ENCODE measurements at places on chromosomes 6 and 20.
A peak's percentile ranks its signal among the peaks of the same experiment; 100 is the strongest.

- no peak for DNase-seq
Measured at GRCh38 chr20:542777-543368, 717 bp downstream of the CSNK2A1 start.

GRCh38 chr20:43320536-43320935, 130.8 kb upstream of the PTPRT start:
- no peak for DNase-seq

- DNase-seq: peak; percentile 37
Measured at GRCh38 chr6:11296449-11297375, 64.2 kb upstream of the NEDD9 start.

DNA sequence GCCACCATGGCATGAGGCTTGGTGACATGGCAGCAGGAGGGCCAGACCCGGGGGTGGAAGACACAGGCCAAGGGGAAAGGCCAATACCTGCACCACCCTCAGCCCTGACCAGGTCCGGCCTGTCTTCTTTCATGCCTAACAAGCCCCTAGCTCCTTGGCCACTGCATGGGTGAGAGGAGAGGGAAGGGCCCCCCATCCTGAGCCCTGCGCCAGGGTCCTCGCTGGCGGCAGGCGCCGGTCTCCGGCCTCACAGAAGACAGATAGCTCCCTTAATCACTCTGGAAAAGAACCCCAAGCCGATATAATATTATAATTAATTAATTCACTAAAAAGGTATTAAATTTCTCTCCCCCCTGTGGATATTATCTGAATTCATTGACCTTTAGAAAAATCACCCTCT, 41.4 kb downstream of the MDFI start:
- no peak for DNase-seq
